Cortex of kidney (tissue), 1 donor: ENCODE measurements at places on chromosomes 5 and 9.

GRCh38 chr9:38066914-38067858 is 1.8 kb downstream of the SHB start:
- no peak for DNase-seq

- no peak for DNase-seq
Measured at GRCh38 chr5:160835818-160836528, 16.0 kb downstream of the ATP10B start.

- no peak for DNase-seq
Measured at GRCh38 chr5:118606940-118607339, 381.4 kb downstream of the DTWD2 start.

GRCh38 chr9:75892216-75892911 is 1.9 kb downstream of the PCSK5 start:
- no peak for DNase-seq

DNA sequence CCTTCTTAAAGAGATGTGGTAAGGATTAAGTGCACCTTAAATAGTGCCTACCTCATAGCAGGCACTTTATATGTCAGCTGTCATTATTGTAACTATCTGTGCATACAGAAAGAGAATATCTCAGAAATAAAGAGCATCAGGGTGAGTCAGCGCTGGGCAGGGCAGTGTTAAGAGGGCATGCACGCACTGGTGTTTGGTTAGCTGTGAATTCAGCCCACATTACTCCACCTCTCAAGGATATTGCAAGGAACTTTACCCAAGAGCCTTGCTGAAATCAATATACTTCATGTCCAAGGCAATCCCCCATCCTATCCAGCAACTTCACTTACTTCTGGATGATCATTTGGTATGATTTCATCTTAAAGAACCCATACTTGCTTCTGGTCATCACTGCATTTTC is 300.9 kb downstream of the NTRK2 start:
- DNase-seq = no peak

DNA sequence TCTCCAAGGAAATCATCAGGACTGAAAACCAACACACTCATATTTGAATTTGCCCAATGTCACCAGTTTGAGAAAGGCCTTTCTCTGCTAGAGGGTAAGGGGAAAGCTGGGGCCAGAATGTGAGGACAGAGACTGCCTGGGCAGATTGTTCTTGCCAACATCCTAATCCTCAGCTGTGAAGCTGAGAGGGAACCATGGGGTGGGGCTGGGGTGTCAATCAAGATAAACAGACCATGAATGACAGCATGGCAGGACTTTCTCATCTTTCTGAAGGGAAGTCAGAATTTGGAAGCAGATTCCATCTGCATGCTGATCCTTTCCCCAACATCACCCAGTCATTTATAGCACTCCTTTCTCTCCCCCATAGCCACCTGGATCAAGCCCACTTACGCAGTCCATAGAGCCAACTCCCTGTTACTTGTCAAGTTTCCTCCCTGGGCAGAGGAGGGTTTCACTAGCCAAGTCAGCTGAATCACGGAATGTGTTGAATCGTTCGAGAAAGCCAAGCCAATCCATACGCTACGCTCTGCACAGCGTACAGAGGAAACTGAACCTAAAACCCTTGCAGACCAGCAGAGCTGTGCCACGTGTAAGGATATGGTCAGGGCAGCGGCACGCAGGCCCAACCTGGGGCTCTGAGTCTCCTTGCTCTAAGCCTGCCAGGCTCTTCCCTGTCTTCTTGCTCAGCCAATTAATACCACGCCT is 14.9 kb downstream of the GLDC start:
- DNase-seq = no peak

DNA sequence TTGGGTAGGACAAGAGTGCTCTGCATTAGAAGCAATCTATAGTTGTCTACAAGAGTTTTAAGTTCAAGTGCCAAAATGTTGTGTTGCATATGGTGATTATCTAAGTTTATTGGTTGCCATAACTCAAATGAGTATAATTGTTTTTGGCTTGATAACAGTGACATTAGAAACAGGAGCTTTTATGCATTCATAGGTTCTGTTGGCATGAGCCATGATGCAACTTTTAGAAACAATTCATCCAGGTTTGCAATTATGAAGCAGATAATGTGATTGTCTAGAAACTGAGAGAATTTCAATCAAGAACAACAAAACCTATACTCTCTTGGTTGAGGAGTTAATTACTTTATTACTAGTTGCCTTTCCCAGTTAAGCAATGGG is 137.0 kb downstream of the PBX3 start:
- no peak for DNase-seq

- no peak for DNase-seq
Measured at GRCh38 chr9:70475211-70475610, 60.8 kb upstream of the KLF9 start.

- DNase-seq = no peak
Measured at GRCh38 chr9:112339886-112340285, 6.5 kb upstream of the PTBP3 start.
